ENCODE measurements at places on chromosomes 2 and 18. TPM values are rescaled to one million over a fixed set of nuclear protein-coding genes. Genes with fewer than 3 reads are reported as not detected.

SLC4A5 gene
- 0.83 TPM for total RNA-seq

DAW1 gene
- total RNA-seq = 0.59 TPM

CRACDL gene
- total RNA-seq = not detected

ORMDL1 gene
- 60.5 TPM for total RNA-seq

DPP4 gene
- total RNA-seq = 178 TPM

IL36RN gene
- total RNA-seq = not detected

PECR gene
- total RNA-seq = 9.5 TPM

MC4R gene
- total RNA-seq = not detected

BMP10 gene
- total RNA-seq = not detected

NT5C1B gene
- not detected for total RNA-seq

ARHGAP28 gene
- total RNA-seq = 0.30 TPM

UPP2 gene
- not detected for total RNA-seq

CFAP65 gene
- total RNA-seq = not detected

Measured in smooth muscle cell of the umbilical artery (primary cell).